Activated gamma-delta T cell (primary cell): ENCODE measurements at places on chromosomes 7 and 10.

DNA sequence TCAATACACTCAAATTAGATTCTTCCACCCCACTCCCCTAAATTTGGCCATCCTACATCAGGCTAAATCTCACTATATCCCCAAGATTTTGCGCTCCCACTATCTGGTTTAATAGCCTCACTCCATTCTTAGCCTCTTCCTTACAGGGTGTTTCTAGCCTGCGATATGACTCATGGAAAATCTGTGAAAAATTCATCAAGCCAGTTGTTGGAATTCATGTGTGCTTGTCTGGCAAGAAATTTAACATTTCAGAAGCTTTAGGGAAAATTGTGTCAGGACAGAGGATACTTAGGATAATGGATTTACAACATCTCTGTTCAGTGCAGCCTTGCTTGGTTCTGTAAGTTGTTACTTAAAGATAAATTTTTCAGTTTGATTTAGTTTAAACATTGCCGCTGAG lies 1249.9 kb upstream of the AUTS2 start:
- no peak for DNase-seq

DNA sequence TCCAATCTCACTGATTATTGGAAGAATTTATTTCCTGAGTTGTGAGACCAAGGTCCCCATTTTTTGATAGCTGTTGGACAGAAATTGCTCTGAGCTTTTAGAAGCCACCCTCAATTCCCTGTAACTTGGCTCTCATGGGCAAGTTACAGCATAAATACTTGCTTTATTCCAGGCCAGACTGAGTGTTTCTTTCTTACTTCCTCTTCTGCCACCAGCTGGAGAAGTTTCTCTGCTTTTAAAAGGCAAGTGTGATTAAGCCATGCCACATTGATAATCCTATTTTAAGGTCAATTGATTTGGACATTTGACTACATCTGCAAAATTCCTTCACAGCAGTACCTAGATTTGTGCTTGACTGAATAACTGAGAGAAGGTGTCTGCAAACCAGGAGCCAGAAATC lies 14.1 kb upstream of the TAS2R41 start:
- DNase-seq = no peak

GRCh38 chr10:48468866-48469511 lies 135.9 kb downstream of the ARHGAP22 start:
- no peak for DNase-seq

- no peak for DNase-seq
Measured at GRCh38 chr7:3937605-3938004, 636.6 kb downstream of the SDK1 start.

GRCh38 chr7:116802746-116803152 lies 59.6 kb upstream of the CAPZA2 start:
- DNase-seq = no peak

- no peak for DNase-seq
Measured at GRCh38 chr10:113945075-113945686, 90.7 kb downstream of the NHLRC2 start.

DNA sequence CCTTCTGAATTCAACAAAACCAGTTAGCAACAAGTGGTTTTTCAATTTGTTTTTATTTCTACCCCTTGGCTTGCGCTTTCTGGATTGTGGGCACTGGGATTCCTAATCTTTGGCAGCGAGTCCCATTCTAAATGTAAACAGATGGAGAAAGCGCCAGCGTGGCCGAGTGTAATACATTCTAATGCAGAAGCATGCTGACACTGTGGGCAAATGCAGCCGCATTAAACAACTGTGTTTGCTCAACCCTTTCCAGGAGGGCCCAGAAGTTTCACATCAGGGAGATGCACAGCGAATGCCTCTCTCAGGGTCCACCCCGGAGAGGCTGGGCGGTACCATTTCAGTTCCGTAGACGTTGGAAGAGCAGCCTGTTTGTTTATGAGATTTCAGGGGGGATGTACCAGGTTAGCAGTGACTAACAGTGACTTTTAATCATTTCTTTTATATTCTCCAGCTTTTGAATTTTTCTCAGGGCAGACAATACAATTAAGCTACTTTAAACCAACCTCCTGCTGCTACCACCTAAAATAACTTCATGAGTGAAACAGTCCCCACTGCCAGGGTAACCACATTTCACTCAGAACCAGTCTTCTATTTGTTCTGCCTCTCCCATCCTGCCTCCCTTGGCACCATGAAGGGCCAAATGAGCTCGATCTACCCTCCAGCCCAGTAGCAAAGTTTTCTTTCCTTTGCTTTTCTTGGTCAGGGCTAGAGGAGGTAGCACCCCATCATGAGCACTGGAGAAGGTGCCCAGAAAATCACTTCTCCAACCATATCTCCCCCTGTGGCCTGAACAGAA lies 164.2 kb upstream of the ITGB1 start:
- DNase-seq = no peak

- no peak for DNase-seq
Measured at GRCh38 chr10:116470071-116470470, 42.4 kb downstream of the PNLIPRP3 start.

DNA sequence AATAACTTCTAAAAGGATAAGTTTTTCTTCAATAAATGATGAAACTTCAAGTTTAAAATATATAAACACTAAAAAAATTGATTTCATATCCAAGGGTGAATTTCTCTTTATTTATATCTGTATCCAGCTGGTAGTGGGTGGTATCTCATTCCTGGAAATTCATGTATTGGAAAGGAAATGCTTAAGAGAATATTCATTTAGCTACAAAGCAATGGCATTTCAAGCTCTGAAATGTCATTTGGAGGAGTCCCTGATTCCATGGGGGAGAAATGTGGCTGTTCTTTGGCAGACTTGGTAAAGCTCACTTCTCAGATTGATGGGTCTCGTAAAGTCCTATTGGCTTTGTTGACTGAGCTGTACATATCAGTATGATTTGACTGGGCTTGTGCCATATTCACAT lies 156.3 kb upstream of the TEX47 start:
- no peak for DNase-seq
